Foreskin keratinocyte (primary cell): ENCODE measurements at places on chromosomes 2 and 18. TPM values are rescaled to one million over a fixed set of nuclear protein-coding genes. Genes with fewer than 3 reads are reported as not detected.

- DNase-seq: no peak
Observed at GRCh38 chr2:153228904-153229303, 249.7 kb downstream of the RPRM start.

GRCh38 chr2:46829231-46829995 is 86.2 kb downstream of the MCFD2 start:
- DNase-seq: no peak

GRCh38 chr2:37615804-37616676 is 55.4 kb downstream of the CDC42EP3 start:
- DNase-seq: no peak

GRCh38 chr2:120254178-120254577 is 1.5 kb downstream of the RALB start:
- no peak for DNase-seq

DNA sequence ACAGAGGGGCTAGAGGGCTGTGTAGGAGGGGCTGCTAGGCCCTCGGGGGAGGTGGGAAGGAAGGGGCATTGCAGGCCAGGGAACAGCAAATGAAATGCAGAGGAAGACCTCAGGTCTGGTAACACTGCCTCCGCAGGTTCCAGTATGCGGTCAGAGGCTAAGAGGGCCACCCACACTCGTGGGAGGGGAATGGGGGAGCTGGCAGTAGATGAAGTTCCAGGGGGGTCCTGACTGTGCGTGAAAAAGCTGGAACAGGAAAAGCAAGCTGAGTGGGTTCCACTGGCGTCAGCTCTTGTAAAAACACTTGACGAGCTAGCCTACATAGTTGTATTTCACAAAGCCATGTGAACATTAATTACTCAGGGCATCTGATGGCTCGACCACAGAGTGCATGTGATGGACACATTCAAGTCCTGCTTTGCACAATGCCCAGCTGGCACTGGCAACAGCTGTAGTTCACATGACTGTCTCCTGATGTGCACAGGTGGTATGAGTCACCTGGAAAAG is 29.0 kb upstream of the PTPN4 start:
- DNase-seq: peak; percentile 86

Gene RAD51AP2
- 0.04 and 0.10 TPM in 2 replicates for total RNA-seq
